Stimulated activated memory B cell treated with anti-CD40 and anti-IgM and Interleukin-4, amounts not matched to agents 10 μg/mL and 1 μg/mL and 100 μg/mL, for 72 hours (primary cell): ENCODE measurements at places on chromosomes 2 and 18.

DNA sequence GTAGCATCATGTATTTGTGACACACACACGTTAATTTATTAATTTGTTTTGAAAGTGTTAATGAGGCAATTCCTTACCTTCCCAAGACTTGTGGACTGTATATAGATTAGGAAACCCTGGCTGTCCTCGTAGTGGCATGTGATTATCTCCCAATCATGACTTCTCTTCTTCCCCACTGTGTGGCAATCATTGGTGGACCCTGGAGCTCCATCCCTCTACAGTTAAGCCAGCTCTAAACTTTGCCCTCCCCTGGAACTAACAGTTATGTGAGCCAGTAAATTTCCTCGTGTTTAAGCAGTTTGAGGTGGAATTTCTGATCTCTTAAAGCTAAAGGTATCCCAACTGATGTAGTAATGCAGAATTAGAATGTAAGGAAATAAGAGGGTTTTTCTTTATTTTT is 22.0 kb downstream of the GALNT1 start:
- ATAC-seq, result no peak

- ATAC-seq, result no peak
Observed at GRCh38 chr2:199136242-199136641, 321.5 kb downstream of the SATB2 start.

DNA sequence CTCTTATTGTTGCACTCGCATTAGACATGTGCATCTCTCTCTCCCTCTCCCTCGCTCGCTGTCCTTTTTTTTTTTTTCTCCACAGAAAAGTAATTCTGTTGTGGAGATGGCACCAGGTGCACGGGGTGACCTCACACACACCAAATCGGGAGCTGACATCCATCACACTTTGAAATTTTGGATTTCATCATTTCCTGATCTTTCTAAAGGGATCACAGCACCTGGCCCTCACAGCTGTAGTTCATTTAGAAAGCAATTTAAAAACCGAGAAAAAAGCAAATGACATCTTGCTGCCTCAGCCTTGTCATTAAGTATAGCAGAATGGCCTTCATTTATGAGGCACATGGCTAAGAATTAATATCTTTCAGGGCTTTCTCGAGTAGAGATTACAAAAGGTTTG is 717.2 kb downstream of the RNF144A start:
- ATAC-seq, result no peak

GRCh38 chr2:74458132-74458937 is at the start of gene WBP1:
Gene WBP1, plus strand, starts transcription at chr2:74458438. Its CDS starts 165 bp downstream, at chr2:74458603.
- peak; percentile 95 for ATAC-seq

GRCh38 chr18:10215446-10215845 is 239.0 kb upstream of the APCDD1 start:
- ATAC-seq, result no peak

- ATAC-seq, result no peak
Observed at GRCh38 chr2:172970660-172971059, 105.0 kb upstream of the MAP3K20 start.
